ENCODE measurements at places on chromosomes 16 and 17. TPM values are rescaled to one million over a fixed set of nuclear protein-coding genes. Genes with fewer than 3 reads are reported as not detected.

SPAG9 gene
- 113 TPM for polyA plus RNA-seq

HSD17B2 gene
- polyA plus RNA-seq: 0.98 TPM

CHAD gene
- 0.66 TPM for polyA plus RNA-seq

CCL4 gene
- 0.16 TPM for polyA plus RNA-seq

Data from left renal pelvis (tissue), 4 donors.